ENCODE measurements at places on chromosomes 2 and 18.
A peak's percentile ranks its signal among the peaks of the same experiment; 100 is the strongest.

GRCh38 chr2:150693556-150693955 lies 206.1 kb upstream of the RND3 start:
- no peak for DNase-seq

DNA sequence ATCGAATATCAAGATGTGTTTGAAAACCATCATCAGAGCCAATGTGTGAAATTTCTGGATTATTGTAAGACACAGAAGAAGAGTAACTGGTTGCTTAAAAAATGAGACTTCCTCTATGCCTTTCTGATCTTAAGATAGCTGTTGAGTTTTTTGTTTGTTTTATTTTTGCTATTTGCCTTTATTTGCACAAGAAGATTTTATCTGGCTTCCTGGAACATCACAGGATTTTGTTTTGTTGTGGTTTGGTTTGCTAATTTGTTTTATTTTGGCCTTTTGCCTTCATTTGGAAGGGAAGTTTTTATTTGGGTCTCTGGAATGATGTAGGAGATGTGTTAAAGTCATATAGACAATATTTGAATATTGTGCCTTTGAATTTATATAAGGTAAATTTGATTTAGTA lies 3.9 kb upstream of the CYTIP start:
- no peak for DNase-seq

DNA sequence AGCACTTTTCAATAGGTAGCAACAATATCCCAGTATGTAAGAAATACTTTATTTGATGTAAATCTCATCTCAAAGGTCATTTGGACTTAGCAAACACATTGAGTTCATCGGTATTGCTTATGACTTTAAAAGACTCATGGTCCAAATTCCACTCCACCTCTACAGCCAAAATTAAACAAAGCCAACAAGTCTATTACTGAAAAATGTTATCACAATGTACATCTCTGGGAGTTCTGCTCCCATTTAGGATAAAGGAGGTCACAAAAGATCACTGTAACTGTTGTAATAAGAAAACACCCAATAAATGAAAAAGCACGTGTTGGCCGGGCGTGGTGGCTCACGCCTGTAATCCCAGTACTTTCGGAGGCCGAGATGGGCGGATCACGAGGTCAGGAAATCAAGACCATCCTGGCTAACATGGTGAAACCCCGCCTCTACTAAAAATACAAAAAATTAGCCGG lies 50.0 kb downstream of the ESCO1 start:
- DNase-seq = no peak

GRCh38 chr2:61335187-61335586 lies 135.7 kb downstream of the USP34 start:
- no peak for DNase-seq

DNA sequence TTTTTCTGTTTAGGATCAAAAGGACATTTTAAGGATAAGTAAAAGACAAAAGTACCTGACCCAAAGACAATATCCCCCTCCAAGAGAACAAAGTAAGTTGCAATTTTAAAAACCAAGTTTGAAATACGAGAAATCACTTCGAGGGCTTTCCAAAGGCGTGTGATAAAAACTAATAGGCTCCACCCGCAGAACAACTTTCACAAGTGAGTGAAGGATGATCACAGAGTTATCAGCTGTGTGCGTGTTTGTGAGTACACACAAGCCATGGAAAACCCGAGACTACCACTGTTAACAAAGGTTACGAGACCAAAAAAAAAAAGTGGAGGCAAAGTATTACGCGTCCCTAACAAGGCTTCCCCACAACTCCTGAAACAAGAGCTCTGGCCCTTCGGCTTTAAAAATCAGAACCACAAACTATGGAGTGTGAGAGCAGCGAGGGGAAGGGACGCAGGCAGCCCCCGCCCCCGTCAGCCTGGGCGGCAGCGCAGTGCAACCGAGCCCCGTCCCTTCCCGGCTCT lies 719 bp downstream of the SMAD2 start:
- DNase-seq = no peak

DNA sequence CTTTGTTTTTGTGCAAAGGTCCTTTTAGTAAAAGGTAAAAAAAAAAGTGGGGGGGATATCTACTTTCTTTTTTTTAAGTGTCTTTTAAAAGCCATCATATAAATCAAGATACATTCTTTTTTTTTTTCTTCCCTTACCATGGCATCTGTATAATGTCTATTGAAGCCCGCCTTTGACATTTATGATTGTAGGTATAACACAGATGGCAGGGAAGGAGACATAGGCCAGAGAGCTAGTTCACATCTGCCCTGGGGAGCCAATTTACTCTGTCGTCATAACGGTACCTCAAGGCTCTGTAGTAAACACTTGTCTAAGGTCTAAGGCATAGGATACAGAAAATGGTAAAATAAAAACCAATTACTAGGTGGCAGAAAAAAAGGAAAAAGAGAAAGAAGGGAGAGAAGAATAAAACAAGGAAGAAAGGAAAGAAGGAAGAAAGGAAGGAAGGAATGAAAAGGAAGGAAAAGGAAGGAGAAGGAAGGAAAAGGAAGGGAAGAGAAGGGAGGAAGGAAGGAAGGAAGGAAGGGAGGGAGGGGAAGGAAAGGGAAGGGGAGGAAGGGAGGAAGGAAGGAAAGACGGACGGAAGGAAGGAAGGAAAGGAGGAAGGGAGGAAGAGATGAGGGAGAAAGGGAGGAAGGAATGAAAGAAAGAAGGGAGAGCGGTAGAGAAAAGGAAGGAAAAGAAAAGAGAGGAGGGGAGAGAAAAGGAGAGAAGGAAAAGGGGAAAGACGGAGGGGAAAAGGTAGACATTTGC lies 343.5 kb downstream of the RBM43 start:
- DNase-seq = no peak

DNA sequence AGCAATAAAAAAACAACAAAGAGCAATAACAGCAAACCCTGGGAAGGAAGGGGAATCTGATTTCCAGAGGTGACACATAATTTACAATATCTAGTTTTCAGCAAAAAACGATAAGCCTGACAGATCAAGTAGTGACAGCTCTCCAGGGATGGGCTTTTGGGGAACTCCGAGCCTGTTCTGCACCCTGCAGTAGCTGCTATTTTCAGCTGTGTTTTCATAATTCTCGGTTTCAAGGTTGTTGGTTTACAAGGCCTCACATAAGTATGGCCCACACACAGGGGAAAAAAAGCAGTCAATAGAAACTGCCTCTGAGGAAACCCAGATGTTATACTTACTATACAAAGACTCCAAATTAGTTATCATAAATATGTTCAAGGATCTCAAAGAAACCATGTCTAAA lies 67.7 kb upstream of the CTLA4 start:
- no peak for DNase-seq

GRCh38 chr2:100041946-100042345 lies 100.4 kb downstream of the AFF3 start:
- DNase-seq = no peak

GRCh38 chr2:23784971-23785370 lies 142.0 kb downstream of the ATAD2B start:
- no peak for DNase-seq

DNA sequence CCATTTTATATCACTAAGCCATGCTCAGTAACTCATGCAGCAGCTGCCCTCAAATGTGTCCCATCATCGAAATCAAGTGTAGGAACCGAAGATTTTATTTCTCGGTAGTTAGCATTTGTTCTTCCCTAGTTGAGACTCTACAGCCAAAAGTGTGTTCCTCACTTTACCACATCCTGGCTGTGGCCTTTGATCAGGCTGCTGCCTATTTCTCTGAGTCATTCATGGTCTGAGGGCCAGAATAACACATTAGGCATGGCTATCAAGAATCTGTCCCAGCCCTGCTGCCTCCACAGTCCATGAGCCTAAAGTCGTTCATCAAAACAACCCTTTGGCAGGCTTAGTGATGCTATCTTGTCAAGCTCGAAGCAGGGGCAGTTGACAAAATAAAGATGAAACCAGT lies 300.1 kb downstream of the TDRD15 start:
- no peak for DNase-seq

DNA sequence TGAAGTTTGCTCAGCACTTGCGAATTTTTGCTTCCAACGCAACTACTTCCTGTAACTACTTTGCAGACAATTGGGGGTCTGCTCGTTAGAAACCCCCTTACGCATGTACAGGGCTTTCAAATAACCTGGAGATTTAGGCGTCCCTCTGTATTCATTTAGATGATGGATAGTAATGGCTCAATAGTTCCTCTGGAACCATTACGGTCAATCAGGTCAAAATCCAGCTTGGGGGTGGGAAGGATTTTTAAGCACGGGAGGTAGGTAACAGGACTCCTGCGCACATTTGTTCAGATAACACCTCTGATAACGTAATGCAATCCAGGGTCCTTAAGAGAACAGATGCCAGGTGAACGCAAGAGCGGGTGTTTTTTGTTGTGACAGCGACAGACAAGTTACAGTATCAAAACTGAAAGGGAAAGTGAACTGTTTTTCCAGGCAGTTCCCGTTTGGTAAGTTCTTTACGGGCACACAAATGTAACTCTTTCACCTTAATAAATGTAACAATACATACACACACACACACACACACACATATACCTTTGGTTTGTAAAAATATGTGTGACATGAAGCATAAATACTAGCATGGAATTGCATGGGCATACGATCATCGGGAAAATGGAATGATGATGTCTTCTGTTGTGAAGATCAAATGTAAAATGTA lies 3.8 kb upstream of the OSR1 start:
- DNase-seq = no peak

DNA sequence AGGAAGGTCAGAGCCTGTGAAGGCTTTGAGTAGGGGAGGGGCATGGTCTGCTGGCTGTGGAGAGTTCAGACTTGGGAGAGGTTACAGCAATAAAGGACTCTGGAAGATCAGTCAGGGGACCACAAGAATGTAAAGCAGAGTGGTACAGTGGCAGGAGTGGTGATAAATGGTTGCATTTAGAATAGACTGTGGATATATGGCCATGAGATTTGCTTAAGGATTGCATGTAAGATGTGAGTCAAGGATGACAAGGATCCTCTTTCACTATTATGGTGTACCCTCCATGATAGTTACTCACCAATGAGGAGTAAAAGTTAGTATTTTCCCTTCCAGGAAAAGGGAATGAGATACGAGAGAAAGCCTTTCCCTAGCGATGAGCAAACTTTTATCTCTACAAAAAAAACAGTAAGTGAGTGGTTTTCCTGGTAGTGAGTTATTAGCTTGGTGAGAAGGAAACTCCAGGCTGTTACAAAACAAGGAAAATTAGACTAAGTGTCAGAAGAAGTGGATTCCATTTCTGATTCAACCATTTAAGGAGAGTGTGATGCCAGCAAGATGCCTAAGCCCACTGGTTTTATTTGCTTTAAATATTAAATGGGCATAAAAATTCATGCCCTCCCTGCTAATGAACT lies 818.0 kb upstream of the ACVR2A start:
- no peak for DNase-seq

GRCh38 chr2:96881349-96882195 lies 11.7 kb upstream of the SEMA4C start:
- no peak for DNase-seq

DNA sequence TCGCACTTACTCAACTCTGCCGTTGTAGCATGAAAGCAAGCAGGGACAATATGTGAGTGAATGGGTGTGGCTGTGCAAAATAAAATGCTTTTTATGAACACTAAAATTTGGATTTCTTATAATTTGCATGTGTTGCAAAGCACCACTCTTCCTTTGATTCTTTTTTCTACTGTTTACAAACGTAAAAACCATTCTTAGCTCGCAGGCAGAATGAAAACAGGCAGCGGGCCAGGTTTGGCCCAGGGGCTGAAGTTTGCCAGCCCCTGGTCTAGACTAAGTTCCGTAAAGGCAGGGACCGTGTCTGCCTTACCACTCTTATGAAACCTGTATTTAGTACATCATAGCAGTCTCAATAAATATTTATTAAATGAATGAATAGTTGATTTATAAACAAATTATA lies 83.7 kb upstream of the SPATS2L start:
- no peak for DNase-seq

DNA sequence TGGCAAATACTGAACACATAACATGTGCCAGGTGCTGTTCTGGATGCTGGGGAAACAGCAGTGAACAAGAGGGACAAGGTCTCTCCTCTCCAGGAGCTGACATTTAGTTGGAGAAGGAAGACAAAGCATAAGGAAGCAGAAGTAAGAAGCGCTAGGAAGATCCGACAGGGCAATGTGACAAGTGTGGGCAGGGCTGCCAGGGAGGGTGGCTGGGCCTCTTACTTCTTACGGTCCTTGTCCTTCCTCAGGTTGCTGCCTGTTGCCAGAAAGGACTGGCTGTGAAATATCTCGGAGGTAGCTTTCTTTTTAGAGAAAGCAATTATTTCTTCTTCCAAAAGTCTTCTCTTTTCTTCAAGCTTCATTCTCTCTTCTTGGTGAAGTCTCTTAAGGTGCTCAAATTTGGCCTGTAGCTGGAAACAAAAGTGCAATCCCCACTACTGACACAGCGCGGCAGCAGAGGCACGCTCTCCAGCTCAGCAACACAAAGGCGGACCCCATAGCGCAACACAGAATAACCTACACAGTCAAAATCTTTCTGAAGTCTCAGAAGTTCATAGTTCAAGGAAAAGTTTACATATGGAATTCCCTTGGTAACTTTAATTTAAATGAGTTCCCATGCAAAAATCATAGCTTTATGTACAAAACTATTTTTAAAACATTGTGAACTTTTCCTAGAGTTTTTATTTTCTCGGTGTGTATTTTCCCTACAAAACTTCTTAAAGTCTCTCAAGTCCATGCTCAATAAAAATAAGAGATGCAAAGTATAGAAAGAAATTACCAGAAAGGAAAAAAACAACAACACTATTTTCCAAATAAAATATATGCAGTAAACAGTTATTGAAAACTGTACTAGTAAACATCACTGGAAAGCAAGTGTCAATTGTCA lies 67.7 kb downstream of the SEPTIN10 start:
- peak; percentile 69 for DNase-seq

DNA sequence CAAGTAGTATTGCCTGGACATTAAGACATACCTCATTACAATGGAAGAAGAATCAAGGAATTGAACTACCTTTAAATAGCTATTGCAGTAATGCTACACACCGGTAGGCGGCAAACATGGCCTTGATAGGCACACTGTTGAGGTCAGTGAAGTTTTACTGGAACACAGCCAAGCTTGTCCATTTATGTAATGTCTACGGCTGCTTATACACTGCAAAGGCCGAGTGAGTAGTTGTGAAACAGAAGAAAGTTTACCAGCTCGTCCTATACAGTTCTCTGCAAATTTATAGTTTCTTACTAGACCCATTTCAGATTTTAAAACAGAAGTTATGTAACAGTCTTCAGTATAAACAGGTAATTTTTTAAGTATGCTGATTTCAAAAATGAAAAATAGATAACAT lies 38.8 kb downstream of the PPP4R1 start:
- DNase-seq = no peak

DNA sequence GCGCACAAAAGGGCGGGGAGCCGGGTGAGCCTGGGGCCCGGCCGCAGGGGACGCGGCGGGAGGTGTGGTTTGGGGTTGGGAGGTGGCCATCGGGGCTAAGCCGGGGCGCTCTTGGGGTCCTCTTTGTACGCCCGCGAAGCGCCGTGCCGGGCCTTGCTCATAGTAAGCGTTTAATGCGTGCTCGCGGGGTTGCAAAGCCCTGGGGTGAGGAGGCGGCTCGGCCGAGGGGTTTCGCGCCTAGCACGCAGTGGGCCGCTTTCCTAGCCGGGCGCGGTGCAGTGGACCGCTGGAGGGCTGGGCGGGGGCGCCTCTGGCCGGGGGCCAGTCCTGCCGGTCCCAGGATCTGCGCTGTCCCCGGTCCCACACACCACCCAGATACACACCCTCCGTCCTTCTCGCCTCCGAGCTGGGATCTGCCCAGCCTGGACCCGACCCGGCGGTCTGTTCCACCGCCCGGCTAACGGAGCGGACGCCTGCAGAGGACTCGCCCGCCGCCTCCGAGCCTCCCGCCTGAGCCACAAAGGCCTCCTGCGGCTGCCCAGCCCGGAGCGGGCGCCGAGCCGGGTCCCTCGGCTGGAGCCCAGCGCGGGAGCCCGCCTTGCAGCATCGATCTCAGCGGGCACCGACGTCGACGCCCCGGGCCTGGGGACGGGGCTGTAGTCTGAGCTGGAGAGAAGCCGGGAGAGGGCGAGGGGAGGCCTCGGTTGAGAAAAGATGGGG lies 564 bp downstream of the DPYSL5 start:
- DNase-seq = peak; percentile 35
